ENCODE measurements at places on chromosomes 3 and 15.

- DNase-seq: no peak
Observed at GRCh38 chr15:63071288-63071909, 28.9 kb downstream of the TPM1 start.

DNA sequence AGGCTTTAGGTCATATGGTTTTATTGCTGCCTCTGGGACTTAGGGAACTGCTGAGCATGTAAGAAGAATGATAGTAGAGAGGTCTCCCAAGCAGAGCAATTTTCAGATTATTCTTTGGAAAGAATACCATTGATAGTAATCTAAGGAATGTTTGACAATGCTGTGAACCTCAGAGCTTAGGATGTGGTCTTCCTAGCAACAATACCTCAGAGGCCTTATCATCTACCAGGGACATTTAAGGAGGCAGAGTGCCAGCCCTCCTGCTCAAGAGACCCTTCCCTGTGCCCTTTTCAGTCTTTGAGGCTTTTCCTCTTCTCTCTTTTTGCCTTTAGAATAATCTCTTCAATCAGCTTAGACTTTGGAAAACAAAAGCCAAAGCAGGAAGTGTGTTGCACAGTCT is 272.1 kb downstream of the OXSM start:
- DNase-seq: no peak

- DNase-seq: no peak
Observed at GRCh38 chr3:70557976-70558375, 245.5 kb upstream of the MDFIC2 start.

- no peak for DNase-seq
Observed at GRCh38 chr15:66654739-66655375, 47.2 kb upstream of the SMAD6 start.

- DNase-seq: peak; percentile 36
Observed at GRCh38 chr3:160754371-160754854, 1.6 kb upstream of the PPM1L start.

DNA sequence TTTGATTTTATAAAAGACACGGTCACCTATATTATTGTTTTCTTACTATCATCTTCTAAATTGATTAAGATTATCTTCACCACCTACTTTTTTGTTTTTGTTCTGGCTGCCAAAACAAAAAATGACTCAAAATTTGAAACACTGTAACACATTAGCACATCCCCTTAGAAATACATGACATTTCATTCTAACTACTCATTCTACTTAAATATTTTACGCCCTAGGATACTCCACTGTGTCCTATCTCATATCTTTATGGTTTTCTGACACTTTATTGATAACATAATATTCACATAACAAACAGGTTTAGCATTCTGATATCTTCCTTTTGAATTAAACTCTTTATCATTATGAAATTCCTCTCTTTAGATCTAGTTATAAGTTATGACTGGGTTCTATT is 656.2 kb downstream of the GBE1 start:
- no peak for DNase-seq

GRCh38 chr3:123123716-123124616 is 57.1 kb downstream of the PDIA5 start:
- DNase-seq: no peak

Measured in epithelial cell of proximal tubule (primary cell).